ENCODE measurements at places on chromosomes 7 and 10. TPM values are rescaled to one million over a fixed set of nuclear protein-coding genes. Genes with fewer than 3 reads are reported as not detected.
A peak's percentile ranks its signal among the peaks of the same experiment; 100 is the strongest.

Gene BZW2
- 145 TPM for total RNA-seq

GRCh38 chr7:33809228-33809627 lies 96.1 kb upstream of the BMPER start:
- no peak overlapping the region for H3K4me3 ChIP-seq
- H3K27ac ChIP-seq, result peak overlapping the region; percentile 25
- H3K4me1 ChIP-seq, result peaks cover 25% of the 10 kb centered on the region
- H3K27me3 ChIP-seq, result no peaks in the 10 kb centered on the region

DNA sequence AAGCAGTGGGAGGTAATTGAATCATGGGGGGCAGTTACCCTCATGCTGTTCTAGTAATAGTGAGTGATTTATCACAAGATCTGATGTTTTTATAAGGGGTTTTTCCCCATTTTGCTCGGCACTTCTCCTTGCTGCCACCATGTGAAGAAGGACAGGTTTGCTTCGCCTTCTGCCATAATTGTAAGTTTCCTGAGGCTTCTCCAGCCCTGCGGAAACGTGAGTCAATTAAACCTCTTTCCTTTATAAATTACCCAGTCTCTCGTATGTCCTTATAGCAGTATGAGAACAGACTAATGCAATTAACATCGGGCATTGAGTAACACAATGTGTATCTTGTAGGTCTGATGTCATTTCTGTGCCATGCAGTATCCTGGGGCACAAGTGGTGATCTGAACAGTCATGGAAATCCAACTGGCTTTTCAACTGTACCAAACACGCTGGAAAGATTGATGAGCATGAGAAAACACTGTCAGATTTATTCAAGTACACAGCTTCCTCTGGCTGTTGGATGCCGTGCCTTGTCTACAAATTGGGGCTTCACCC lies 208.6 kb upstream of the KIAA1217 start:
- H3K4me1 ChIP-seq, result no peaks in the 10 kb centered on the region
- no peaks in the 10 kb centered on the region for H3K36me3 ChIP-seq
- H3K27ac ChIP-seq, result no peak overlapping the region

Gene SOSTDC1
- total RNA-seq, result not detected

All from gastrocnemius medialis (tissue), 4 donors.